ENCODE measurements at places on chromosomes 4 and X.
A peak's percentile ranks its signal among the peaks of the same experiment; 100 is the strongest.

- DNase-seq = no peak
These were observed 7.5 kb downstream of the APEX2 start for GRCh38 chrX:55007656-55008055.

GRCh38 chr4:158035662-158036195 lies 137.1 kb downstream of the GASK1B start:
- no peak for DNase-seq

- no peak for DNase-seq
These were observed 1018.4 kb upstream of the INTU start for GRCh38 chr4:126614356-126614855.

DNA sequence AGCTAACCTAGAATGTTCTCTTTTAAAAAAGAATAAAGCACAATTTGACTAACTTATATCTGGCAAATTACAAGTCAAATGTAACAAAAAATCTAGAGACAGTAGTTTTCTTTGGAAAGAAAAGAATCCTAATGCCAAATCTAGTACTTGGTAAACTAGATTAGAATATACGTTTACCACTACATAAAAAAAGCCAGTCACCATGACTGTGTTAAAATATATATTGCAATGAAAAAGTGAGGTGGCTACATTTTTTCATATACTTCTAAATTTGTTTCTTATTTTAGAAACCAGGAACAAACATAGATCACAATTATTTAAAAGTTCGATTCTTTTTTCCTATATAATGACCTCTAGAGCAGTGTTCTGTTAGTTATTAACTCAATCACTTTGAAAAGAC lies 29.6 kb upstream of the PPA2 start:
- DNase-seq = no peak

DNA sequence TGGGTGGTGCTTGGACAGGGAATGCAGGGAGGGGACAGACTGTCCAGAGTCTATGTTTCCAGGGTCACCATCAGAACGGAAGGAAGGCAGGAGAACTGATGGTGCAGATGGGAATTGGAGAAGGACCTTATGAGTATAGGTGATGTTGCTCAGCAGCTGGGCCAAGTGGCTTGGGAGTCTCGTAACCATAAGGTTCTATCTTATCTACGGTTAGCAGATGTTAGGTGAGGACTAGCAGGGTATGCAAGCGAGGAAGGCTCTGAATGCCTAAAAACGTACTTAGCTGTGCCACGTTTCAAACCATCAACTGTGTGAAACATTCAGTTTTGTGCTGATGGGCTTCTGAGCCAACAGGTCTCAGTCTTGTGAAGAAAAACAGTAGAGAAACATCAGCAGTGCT lies 22.4 kb downstream of the MAGEA9 start:
- DNase-seq = no peak

- no peak for DNase-seq
These were observed 51.0 kb downstream of the DHX15 start for GRCh38 chr4:24533364-24533763.

- DNase-seq = peak; percentile 95
These were observed 12.0 kb downstream of the ACOX3 start for GRCh38 chr4:8428288-8429097.

GRCh38 chrX:1140236-1140681 lies 72.2 kb downstream of the CRLF2 start:
- DNase-seq = no peak

- DNase-seq = peak; percentile 14
These were observed 13.0 kb upstream of the TMEM156 start for GRCh38 chr4:39044956-39045826.

DNA sequence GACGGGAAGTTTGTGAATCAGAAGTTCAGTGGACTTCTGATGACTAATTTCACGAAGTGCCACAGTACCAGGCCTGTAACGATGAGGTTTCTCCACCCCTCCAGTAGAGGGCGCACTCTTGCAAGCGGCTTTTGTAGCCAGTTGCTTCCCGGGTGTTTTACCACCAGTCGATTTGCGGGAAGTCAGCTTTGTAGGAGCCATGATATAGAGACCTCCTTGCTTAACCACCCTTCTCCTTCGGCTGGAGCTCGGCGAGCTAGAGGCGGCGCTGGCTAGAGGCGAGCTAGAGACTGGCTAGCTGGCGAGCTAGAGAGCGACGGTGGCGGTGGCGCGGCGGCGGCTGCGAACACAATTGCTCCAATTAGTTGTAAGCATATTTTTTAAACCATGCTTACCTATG lies 72.0 kb downstream of the IL1RAPL1 start:
- no peak for DNase-seq

DNA sequence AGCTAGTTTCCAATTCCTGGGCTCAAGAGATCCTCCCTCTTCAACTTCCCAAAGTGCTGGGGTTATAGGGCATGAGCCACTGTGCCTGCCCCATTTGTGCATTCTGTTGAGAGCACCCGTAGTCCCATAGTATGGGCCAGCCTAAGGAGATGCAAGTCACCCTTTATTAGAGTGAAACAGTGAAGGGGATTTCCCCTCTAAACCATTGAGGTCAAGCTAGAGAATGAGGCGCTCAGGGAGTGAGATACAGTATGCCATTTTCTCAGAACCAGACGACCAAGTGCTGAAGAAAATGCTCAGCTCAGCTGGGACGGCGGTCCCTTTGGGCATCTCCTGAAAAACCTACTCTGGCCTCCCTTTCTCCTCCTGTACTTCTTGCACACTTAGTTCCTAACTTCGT lies 18.7 kb downstream of the RNF4 start:
- DNase-seq = no peak

DNA sequence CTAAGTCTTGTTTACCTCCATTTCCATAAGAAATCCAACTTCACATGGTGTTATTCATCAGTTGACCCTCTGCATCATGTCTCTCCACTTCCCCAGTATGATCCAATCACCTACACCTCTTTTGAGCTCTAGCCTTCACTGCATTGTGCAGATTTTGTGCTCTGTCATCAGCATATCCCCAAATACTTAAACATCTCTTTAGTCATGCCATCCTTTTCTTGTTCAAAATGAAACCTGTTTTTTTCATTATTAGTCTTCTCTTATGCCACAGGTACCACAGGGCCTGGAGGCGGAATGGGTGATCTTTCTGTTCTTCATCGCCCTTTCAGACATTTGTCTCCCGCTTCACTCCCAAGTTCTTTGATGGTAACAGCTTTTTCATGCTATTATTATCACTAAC lies 382.7 kb upstream of the GALNTL6 start:
- DNase-seq = no peak

DNA sequence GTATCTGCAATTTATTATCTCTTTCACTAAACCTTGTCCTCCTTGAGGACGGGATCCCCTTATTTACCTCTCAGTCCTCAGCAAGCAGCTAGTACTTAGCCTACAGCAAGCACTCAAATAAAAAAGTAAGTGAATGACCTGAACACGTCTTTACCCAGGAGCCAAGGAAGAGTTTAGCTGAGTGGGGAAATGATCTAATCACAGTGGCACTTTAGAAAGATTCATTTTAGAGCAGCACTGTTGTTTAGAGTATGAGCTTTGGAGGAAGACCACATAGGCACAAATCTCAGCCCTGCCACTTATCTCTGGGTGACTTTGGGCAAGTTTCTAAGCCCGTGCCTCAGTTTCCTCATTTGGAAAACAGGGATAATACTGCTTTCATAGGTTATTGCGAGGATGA lies 2.7 kb downstream of the FAM120C start:
- no peak for DNase-seq

GRCh38 chr4:141395246-141395830 lies 174.6 kb downstream of the ZNF330 start:
- DNase-seq = no peak

- no peak for DNase-seq
These were observed 223.2 kb downstream of the FAM47A start for GRCh38 chrX:33908898-33909297.

GRCh38 chr4:76458825-76459224 lies 23.8 kb downstream of the SHROOM3 start:
- DNase-seq = no peak

DNA sequence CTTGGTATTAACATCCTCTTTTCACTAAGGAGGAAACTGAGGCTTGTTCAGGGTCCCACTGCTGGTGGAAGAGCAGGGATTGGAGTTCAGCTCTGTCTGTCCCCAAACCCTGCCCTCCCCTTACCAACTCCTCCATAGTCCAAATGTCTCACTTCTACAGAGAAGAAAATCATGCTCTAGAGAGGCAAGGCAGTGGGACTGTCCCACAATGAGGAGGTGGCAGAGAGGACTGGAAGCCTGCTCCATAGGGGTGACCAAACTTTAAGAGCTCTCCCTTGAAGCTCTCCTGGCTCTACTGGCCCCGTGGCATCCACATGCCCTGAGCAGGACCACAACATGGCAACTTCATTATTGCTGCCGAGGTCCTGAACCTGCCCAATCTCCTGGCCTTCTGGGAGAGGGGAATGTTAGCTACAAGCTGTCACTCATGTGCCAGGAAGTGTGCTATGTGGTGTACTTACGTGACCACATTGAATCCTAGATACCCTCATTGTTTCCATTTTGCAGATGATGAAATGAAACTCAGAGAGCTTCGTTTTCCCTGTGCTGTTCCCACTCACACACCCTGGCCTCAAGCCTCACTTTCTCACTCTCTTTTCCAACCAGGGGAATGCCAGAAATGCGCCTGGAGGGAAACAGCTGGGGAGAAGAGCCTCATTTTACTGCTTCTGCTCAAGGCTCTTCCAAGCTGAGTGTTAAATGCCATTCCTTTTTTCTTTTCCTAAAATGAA lies 71.5 kb downstream of the ANAPC4 start:
- DNase-seq = no peak

DNA sequence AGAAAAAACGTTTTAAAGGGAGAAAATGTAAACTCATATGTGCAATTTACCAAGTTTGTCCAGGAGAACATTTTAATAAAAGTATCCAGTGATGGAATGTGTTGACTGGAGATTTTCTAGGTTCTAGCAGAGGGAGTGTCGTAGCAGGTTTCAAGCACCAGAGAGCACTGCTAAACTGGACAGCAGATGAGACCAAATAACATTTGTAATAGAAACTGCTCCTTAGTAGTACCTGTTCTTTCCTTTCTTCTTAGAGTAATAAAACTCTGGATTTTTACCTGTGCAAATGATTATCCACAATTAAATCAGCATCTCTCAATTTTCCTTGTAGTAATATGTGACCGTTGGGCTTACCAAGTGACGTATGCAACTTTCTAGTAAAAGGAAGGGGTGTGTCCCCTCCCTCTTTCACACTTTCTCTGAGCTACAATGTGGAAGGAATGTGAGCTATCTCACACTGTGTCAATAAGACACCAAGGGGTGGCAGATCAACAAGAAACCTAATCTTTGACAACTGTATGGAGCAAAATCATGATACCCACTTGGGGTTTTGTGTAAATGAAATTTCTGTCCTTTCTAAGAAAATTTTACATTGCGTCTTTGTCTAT lies 9.5 kb downstream of the HPGDS start:
- no peak for DNase-seq
